Stimulated activated CD8-positive, alpha-beta memory T cell treated with anti-CD3 and anti-CD28 coated beads, Interleukin-7, amount 100 ng/mL, for 48 hours (primary cell): ENCODE measurements at places on chromosomes 13 and 19.

DNA sequence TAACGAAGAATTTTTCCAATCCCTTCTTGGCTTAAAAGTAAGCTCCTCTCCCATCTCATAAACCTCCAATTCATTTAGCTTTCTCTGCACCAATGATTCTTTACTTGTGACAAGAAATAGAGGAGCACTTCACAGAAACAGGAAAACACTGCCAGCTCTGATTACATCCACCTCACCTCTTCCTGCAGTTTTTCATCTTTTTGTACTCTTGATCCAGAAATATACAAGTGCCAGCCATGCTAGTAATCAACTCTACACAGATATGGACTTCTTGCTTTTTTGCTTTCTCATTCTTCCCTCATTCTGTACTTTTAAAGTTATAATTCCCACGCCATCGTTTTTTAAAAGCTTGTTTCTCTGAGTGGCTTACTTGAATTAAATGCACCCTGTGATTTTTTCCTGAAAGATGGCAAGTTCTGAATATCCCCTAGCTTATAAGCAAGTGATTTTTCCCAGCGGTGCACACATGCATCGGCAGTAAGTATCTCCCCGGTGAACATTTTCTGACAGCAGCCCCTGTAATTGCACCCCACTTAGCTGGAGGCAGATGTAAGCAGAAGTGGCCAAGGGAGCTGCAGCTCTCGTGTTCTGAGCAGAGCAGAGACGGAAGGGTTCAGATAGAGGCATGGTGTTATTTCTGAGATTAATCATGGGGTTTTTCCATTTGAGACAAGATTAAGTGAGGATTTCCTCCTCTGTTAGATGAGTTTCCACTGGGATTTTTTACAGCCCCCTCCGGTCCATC lies 340.7 kb downstream of the SLC7A1 start:
- DNase-seq: no peak

DNA sequence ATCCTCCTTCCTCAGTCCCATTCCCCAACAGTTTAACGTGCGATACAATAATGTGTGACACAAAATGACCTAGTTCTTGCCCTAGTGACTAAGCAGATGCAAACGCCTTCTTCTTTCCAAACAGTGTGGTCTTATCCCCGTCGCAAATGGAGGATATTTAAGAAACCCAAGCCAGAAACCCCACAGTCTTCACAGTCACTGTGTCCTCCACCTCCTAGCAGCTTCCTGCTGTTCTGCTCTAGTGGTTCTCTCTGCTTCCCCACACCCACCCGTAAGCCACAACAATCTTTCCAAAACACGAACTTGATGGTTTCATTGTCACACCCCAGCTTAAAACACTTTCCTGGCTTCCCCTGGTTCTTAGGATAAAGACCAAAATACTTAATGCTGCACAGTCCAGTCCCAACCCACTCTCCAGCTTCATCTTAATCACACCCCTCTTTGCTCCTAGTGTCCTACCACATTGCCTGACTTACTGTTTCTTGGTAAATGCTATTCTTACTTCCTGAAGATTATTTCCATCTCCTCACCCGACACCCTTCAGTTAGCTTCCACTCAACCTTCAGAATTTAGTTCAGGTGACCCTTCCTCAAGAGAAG lies 32.3 kb downstream of the ITM2B start:
- no peak for DNase-seq

GRCh38 chr13:51697181-51697580 lies 106.8 kb downstream of the DHRS12 start:
- no peak for DNase-seq

DNA sequence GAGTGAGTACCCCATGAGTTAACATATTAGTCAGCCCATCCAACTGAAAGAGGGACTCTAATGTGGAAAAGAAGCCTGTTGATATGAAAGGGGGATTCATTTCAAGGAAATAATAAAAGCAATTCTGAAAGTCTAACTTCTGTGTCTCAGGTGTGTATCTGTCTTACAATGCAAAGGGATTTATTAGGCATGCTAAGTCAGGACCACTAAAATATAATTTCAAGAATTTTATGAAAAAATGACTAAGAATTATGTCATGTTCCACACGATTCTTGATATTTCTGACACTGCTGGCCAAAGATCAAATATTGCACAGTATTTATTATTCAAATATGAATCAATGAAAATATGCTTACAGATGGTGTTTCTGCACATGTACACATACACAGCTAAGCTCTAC lies 130.8 kb downstream of the KLF12 start:
- no peak for DNase-seq

DNA sequence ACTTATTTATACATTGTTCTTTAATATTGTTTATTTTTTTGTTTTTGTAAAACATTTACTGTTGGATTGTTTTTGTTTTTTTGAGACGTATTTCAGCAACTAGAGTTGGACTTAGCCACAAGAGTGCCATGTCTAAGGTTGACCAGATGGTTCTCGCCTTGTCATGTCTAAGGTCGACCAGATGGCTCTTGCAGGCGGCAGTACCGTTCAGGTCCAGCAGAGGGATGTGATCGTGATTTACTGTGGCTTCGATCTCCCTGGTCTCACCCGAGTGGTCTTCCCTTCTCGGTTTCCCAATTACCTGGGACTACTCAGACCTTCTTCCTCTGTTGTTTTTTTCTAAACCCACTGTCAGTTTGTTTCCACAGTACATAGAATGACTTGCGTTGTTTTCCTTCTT lies 1438.6 kb downstream of the UQCRFS1 start:
- DNase-seq: no peak

DNA sequence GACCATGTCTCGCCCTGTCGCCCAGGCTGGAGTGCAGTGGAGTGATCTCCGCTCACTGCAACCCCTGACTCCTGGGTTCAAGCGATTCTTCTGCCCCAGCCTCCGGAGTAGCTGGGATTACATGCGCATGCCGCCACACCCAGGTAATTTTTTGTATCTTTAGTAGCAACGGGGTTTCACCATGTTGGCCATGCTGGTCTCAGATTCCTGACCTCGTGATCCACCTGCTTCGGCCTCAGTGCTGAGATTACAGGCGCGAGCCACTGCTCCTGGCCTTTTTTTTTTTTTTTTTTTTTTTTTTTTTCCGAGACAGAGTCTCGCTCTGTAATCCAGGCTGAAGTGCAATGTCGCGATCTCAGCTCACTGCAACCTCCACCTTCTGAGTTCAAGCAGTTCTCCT lies 4.9 kb upstream of the KEAP1 start:
- DNase-seq: no peak

- DNase-seq: no peak
Measured at GRCh38 chr19:5247957-5248705, 92.5 kb downstream of the PTPRS start.

DNA sequence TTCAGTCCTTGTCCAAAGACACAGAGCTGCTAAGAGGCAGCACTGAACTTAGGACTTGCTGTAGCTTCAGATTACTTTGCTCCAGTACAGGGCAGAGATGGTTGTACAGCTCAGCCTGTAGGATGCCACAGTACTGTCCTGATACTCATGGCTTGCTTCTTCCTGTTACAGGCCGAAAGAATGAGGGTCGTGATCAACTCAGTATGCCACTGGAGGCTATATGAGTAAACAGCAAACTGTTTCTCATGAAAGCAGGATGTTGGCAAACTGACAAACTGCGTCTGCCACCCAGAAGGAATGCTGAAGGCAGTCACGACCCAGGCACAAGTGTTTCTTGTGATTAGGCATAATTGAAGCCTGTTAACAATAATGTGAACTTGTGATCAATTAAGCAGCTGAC lies 2.8 kb downstream of the ZNF749 start:
- DNase-seq: no peak

DNA sequence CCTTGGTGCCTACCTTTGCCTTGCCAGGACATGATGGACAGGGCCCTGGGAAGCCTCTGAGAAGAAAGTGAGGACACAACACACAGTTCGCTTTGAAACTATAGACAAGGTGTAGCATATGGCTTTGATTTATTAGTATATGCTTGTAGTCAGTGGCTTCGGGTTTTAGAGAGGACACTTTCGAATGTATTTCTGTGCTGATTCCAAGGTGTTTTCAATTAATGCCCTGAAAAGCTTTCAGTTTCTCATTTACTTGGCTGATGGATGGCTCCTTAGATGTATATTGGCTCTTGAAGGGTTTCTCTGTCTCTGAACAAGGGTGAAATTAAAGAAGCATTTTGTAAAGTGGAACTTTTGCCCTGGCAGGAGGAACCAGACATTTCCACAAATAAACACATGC lies 106.9 kb downstream of the POSTN start:
- DNase-seq: no peak

GRCh38 chr13:88648598-88649373 lies 977.6 kb downstream of the SLITRK5 start:
- DNase-seq: no peak

DNA sequence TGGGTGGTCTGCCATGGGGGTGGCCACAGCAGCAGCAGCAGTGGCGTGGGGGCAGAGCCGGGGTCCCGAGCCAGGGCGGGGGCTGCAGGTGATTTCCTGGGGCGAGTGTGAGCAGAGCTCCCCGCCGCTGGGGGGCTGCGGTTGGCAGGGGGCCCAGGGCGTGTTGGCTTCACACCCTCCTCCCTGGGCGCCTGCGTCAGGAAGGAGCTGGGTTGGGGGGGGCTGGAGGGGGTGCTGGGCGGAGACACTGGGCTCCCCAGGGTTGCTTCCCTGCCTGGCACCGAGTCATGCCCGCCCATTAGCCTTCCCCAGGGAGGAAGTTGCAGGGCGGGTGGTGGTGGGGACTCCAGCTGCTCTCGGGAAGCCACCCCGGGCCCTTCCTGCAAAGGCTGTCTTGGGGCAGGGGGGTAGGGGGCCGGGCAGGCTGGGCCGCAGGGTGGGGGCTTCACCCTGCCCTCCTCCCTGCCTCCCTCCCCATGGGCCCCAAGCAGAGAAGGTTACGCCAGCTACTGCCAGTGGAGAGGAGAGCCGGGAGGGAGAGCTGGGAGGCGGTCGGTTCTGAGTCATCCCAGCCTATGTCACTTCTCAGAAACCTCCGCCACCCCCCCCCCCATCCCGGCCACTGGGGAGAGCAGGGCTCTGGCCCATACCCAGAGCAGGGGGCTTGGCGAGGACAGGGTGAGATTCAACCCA lies 4.6 kb downstream of the MIDN start:
- peak; percentile 69 for DNase-seq

- no peak for DNase-seq
Measured at GRCh38 chr13:44257796-44258195, 115.8 kb upstream of the SERP2 start.

DNA sequence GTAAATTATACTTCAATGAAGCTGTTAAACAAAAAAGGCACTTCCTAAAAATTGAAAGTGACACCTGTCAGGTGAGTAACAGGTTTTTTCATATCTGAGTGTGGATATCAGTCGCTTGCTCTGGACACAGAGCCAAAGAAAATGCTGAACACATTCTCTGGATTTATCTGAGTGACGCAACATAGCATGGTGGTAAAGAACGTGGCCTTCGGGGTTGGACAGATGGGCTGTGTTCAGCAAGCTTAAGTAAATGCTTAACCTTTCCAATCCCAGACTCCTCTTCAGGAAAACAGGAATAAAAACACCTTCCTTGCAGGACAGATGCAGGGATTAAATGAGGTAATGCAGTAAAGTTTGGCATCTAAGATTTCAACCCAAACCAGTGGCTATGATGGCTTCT lies 132.0 kb downstream of the FOXO1 start:
- no peak for DNase-seq

GRCh38 chr13:100546713-100547405 lies 41.7 kb downstream of the GGACT start:
- DNase-seq: no peak

GRCh38 chr19:44202470-44202869 lies 9.9 kb upstream of the ZNF227 start:
- DNase-seq: no peak

DNA sequence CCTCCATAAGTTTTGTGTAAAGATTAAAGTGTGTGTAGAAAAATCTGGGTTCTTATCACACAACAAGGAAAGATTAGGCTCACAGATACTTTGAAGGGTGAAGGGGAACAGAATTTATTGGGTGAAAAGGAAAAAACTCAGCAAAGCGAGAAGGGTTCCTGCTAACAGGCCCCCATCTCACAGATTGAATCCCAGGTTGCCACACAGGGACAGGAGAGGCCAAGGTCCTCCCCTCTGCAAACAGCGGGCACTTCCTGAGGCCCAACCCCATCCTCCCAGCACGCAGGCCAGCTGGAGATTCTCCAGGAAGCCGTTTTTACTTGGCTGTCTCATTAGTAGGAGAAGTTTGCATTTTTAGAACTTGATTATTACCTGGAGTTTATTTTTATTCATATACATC lies 15.2 kb upstream of the ERCC5 start:
- DNase-seq: no peak

GRCh38 chr19:30255791-30256495 lies 116.2 kb upstream of the ZNF536 start:
- no peak for DNase-seq

DNA sequence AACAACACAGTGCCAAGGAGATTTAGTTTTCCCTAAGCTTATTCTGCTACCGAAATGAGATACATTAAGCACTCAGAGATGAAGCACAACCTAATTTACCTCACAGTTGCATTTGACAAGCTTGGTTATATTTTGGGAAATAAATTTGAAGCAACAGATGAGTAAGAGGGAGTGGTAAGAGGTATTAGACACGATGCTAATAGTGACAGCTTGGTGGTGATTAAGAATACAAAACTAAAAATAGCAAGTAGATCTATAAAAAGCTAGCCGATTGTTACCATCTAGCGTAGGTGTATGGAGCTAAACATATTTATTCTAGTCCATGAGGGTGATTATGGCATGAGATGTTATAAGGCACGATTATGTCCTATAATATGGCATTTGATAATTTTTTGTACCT lies 208.5 kb downstream of the PCCA start:
- no peak for DNase-seq

DNA sequence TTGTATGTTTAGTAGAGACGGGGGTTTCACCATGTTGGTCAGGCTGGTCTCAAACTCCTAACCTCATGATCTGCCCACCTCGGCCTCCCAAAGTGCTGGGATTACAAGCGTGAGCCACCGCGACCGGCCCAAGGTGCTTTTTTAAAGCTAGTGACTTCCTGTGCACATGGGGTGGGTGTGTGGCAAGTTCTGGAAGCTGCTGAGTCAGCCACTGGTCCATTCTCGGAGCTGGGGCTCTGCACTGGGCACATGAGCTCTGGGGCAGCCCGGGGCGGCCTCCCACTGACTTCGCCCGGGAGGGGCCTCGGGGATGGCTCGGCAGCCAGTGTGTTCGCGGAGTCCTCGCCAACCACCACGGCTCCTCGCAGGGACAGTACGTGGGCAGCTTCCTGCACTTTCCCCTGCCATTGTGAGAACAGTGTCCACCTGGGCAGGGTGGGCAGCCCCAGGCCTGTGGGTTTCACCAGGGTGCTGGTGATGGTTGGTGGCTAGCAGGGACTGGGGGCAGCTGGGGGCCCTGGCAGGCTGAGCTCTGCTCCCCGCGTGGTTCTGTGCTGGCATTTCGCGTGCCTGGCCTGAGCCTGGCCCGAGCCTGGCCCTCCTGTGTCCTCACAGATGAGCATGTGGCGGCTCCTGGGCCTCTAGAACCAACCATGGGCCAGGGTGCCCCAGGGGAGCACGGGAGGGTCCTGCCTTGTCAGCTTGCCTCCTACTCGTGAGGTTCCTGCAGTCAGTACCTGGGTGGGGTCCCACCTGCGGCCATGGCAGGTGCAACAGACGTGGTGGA lies 12.2 kb downstream of the CBARP start:
- DNase-seq: no peak
